ENCODE measurements at places on chromosomes 3 and 15.

DNA sequence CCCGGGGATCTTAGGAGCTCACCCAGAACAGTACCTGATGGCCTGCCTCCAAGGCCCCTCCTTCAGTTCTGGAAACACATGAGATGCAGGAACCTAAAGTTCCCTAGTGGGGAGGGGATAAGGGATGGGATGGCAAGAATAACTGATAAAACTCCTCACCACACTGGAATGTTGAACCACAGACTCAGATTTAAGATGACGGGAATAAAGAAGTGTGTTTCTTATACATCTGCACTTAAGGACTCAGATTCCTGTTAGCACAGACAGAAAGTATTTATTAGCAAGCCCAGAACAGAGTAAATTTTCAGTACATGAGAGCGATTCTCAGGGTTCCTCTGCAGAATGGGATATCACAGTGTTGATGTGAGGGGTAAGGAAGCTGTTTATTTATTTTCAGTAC lies 245.2 kb downstream of the TLE3 start:
- DNase-seq = no peak

DNA sequence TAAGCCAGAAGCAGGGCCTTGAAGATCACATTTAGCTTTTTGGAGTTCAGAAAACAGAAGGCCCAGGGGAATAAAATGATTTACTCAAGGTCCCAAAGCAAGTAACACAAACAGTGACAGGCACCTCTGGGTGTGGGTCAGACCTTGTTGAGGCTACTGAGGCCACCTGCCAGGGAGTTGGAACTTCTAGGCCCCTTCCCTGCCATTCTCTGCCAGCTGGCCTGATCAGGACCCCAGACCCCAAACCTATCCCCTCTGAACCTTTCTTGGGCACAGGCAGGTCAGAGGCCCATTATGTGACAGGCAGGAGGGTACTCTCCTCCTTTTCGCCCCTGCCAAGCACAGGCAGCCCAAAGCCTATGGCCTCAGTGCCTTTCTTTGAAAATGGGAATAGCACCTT lies 49.4 kb upstream of the ATP2B2 start:
- DNase-seq = no peak

DNA sequence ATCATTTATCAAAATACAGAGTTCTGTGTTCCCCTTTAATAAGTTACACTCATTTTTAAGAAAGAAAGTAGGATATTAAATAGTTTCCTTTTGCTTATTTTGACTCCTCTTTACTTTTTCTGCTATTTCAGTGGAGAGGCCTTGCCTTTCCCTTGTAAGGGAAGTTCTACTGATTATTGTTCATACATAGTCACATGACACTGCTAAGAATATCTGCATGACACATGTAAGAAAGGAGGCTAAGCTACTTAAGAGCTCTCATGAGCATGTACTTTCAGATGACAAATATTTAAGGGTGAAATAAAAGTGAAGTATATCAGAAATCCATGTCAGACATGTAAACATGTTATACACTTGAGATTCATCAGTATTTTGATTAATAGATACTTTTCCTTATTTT lies 39.0 kb downstream of the MYRIP start:
- DNase-seq = no peak

DNA sequence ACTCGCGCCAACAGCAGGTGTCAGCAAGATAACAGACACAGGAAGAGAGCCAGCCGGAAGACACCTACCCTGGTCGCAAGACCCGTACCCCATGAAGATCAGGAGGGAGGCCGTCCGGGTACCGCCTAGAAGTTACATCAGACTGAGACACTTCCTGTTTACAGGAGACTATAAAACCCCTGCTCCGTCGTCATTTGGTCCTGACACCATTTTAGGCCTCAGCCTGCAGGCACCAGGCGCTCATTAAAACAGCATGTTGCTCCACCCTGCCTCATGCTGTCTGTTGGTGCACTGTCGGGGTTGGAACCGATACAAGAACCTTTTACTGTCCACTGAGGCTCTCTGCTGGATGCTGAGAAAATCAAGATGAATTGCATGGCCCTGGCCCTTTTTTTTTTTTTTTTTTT lies 15.6 kb upstream of the PRTG start:
- DNase-seq = no peak

GRCh38 chr15:100141311-100142001 lies 200.3 kb downstream of the ADAMTS17 start:
- DNase-seq = no peak

- no peak for DNase-seq
These were observed 6.8 kb upstream of the TRIM69 start for GRCh38 chr15:44729408-44730127.

DNA sequence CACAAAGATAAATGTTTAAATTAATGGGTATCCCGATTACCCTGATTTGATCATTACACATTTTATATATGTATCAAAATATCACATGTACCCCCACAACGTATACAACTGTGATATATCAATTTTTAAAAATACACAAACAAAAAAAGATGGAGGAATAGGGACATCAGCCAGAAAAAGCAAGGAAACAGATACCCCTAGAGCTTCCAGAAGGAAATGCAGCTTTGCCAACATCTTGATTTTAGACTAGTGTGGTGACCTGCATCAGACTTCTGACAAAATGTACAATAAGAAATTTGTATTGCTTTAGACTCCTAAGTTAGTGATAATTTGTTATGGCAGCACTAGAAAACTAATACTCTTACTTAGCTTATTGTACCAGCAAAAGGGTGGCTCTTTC lies 483.8 kb downstream of the TUSC7 start:
- no peak for DNase-seq

Data from stimulated activated CD8-positive, alpha-beta memory T cell treated with anti-CD3 and anti-CD28 coated beads, Interleukin-15, amount 100 ng/mL, for 4 hours (primary cell).